ENCODE measurements at places on chromosomes 1 and 21.

DNA sequence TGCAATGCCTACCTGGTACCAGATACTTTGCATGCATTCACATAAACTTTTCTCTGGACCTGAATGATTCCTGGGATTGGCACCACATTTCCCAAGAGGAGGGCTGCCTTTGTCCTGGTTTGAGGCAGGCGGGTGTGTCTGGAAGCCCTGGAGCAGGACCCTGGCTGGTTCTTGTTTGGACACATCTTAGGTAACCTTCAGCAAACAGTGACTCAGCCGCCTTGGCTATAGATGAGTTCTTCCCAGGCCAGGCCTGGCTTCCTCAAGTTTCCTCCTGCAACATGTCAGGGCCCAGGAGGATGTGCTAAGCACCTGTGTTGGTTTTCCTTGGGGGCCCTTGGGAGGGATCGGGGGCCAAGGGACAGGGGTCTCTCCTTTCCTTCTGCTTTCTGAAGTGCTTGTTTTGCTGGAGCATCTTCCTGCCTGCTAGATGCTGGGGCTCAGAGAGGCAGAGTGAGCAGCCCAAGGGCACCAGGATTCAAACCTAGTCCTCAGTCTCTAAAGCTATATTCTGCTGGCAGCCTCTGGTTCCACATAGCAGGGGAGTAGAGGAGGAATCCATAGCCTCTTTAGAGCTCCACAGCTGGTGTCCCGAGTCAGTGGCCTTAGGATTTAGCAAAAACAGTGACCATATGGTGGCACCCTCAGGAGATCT, 38.2 kb downstream of the PAX7 start:
- DNase-seq = no peak

DNA sequence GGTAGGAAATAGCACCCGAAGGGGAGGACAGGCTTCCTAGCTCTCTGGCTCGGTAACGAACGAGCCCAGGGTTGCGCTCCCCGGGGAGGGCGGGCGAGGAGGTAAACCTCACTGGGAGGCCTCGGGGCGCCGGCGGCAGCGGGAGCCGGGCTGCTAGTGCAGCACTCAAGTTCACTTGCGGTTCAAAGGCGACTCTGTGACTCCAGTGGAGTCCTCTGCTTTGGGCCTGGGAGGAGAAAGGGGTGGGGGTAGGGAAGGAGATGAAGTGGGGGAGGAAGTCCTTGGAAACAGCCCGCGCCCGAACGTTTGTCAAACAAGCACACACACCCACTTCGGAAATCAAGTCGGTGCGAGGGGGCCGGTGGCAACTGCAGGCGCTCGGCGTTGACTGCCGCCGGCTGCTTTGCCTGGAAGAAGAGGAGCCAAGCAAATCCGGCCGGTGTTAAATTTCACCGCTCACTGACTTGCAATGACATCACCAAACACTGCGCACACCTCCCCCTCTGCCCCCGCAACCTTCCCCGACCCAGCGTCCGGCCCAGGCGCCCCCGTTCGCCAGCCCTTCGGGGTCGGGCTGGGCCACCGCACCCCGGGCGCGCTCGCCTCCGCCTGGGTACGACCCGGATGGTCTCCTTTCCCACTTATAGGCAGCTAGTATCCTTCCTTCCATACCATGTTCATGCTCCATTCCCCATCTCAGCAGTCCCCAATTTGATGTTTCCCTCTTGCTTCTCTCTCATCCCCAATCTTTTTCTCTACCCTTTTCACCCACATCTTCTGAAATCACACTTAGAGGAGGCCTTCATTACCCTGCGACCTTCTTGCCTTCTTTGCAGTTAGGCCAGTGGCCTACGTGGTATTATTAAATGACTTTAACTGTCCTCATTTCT, at the start of gene COL24A1:
TSS of gene COL24A1 (minus strand) at position 207 of the 890 bp plus-strand sequence. CDS start 376 bp downstream, outside the sequence.
- no peak for DNase-seq

DNA sequence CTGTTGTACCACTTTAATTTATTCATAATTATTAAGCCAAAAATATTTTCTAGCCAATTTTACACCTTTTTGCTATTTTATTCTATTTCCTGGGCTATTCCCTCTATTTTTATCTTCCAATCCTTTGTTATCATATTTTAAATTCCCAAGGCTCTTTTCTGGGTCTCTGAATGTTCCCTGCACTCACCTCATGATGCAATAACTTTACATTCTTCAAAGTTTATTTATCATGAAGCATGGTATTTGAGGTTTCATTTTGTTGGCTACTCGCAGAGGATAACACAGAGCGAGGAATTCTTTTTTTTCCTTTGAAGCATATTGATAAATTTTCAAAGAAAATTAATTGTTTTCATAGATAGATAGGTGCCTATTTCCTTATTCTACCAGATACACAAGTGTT, 489.8 kb upstream of the TMPRSS15 start:
- no peak for DNase-seq

- no peak for DNase-seq
These were observed 125.9 kb downstream of the PTPRC start for GRCh38 chr1:198764748-198765147.

- no peak for DNase-seq
These were observed 1.2 kb downstream of the LMOD1 start for GRCh38 chr1:201945157-201945556.

GRCh38 chr1:116508085-116508983, 62.5 kb downstream of the CD58 start:
- no peak for DNase-seq

- peak; percentile 86 for DNase-seq
These were observed 12.8 kb downstream of the OTUD7B start for GRCh38 chr1:149997585-149998262.

- no peak for DNase-seq
These were observed 9.5 kb downstream of the ZBTB7B start for GRCh38 chr1:155012026-155012546.

DNA sequence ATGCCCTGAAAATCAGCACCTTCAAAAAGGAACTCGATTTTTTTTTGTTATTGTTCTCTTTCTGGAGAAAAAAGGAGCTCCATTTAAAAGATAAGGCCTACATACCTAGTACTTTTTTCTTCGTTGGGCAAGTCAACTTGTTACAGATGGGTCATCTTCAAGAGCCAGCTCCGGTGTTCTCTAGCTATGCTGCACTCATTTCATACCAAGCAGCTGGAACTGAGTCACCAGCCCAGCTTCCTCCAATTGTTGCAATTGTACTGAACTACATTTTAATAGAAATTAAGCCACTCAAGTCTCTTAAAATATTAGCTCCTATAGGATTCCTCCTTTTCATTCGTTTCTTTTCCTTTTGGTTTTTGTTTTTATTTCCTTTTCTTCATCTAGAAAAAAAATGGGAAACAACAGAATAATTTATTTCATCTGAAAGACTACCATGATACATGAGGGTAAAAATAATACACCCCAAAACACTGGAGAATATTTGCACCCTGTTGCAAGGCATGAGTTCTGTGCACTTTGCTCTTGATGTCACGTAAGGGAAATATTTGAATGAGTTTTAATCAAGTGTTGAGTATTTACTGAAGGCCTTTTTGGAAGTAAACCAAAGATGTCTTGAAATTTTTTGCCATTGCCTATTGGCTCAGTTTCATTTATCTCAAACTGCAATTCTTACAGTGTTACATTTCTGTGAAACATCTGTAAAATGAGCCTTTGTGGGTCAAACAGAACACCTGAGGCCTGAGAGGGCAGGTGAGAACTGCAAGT, 60.5 kb downstream of the CLIC4 start:
- no peak for DNase-seq

GRCh38 chr1:112762541-112763500, 47.7 kb upstream of the PPM1J start:
- DNase-seq = no peak

DNA sequence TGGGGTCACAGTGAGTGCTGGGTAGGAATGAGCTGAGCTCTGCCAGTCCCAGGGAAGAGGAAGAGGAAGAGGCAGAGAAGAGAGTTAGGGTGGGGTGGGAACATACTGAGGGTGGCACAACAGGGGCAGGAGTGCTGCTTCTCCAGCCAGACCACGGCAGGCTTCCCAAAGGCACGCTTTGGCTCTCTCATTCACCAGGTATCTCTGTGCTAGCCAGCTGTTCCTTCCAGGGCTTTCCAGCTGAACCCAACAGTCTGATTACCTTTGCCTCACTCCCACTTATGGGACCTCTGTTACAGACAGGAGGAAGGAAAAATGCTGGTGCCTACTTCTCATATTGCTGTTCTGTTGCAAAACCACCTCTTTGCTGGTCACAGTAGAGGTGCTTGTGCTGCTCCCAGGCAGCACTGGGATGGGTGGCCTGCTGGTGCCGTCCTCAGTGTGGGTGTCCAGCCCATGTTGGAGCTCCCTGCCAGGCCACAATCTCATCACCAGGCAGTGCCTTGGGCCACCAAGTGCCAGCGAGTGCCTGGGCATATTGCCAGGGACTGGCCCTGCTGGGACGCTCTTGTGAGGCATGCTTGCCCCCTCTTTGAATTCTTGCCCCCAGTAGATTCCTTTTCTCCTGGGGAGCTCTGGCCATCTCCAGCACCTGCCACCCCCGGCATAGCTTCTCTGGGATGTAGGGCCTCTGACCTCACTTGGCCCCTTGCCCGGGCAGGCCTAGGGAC, 2.1 kb downstream of the ADORA1 start:
- DNase-seq = no peak

GRCh38 chr1:89125913-89126580, at the start of gene GBP2:
Gene GBP2, minus strand, starts transcription at chr1:89126114. Its CDS starts 4,148 bp downstream, at chr1:89121966.
- DNase-seq = no peak

DNA sequence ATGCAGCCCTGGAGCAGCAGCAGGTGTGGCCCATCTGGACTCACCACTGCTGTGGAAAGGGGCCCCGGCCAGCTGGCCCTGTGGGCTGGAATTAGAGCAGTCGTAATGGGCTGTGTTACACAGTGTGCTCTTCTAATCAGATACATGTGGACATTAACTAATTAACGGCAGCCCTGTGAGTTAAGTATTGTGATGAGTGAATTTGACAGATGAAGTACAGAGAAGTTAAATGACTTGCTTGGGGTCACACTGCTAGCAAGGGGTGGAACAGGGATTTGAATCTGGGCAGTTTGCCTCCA, 58.6 kb downstream of the MDM4 start:
- no peak for DNase-seq

GRCh38 chr1:51928896-51929295, 50.4 kb upstream of the NRDC start:
- DNase-seq = no peak

DNA sequence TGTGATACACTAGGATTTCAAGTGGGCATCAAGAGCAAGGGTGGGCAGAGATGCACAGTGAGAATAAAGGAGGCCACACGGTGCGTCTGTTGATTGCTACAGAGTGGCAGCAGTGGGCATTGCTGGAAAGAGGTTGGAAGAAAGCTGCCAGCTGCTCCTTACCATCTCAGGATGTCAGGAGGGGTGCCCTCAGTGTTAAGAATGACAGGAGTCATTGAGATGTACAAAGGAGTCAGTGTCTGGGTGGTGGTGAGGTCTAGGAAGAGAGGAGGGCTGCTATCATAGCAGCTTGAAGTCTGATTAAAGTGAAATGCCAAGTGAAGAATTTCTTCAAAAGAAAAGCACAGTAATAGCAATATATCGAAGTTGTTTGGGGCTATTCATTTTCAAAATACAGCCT, 992.7 kb downstream of the TTLL7 start:
- DNase-seq = no peak

GRCh38 chr1:99570486-99571089, 75.3 kb upstream of the PALMD start:
- DNase-seq = no peak

GRCh38 chr1:37481289-37482003, 7.1 kb downstream of the ZC3H12A start:
- DNase-seq = no peak

DNA sequence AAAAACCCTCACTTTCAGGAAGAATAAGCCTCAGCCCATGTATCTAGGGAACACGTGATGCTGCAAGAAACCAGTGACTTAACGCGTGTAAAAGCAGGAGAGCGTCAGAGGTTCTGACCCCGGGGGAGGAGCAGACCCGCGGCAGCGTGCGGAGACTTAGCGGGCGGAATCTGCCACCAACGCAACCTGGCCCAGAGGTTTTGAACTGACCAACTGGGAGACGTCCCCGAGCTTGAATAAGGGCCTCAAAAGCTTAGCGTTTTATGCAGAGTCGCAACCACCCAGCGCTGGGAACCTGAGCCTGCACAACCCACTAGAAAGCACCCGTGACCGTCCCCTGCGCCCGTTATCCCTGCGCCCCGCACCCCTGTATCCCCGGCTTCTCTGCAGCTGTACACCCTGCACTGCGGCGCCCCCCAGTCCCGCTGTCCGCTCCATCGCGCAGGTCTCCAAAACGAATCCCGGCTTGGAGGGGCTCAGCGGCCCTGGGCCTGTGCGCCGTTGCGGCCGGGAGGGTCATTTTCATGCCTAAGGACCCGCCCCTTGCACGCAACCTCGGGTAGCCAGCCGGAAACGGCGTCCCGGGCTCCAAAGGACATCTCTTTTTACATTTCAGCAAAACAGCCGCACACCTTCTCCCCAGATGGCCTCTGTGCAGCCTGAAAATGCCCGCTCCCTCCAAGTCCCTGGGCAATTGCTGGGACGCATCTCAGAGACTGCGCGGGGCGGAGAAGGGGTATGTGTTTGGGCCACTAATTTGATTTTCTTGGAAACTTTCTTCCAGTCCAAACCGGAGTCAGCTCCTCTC, 29.4 kb upstream of the TRIM17 start:
- no peak for DNase-seq

DNA sequence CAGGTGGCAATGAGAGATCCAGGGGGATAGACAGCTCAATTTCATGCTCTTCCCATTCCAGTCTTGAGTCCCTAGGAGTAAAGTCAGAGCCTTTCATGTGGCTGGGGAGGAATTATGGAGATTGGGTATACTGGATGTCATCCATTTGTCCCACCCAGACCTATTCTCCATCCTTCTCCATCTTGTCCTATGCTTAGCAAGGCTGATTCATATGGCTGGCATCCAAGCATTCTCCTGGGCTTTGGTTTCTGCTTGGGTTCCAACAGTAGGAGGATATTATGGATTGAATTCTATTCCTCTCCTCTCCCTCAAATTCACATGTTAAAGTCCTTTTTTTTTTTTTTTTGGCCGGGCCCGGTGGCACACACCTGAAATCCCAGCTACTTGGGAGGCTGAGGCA, 3.8 kb upstream of the CDC20 start:
- no peak for DNase-seq

DNA sequence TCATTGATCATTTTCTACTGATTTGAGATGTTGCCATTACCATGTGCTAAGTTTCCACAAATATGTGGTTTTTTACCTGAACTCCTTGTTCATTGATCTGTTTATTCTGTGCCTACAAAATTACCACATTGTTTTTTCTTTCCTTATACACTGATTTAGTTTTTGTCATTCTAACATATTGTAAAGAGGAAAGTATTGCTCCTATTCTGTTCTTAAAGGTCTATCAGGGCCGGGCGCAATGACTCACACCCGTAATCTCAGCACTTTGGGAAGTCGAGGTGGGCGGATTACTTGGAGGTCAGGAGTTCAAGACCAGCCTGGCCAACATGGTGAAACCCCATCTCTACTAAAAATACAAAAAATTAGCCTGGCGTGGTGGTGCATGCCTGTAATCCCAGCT, 75.1 kb downstream of the CAMTA1 start:
- no peak for DNase-seq

Measured in naive B cell (primary cell).